A549 treated with GW870086 at 1 μM for 4 hours (cell line): ENCODE measurements at places on chromosomes 3 and 15. TPM values are rescaled to one million over a fixed set of nuclear protein-coding genes. Genes with fewer than 3 reads are reported as not detected.

The SEMA6D gene
- total RNA-seq, result not detected in 5 replicates

The SOX14 gene
- not detected in 5 replicates for total RNA-seq

The AGBL1 gene
- total RNA-seq, result not detected in 5 replicates

The ADGRG7 gene
- total RNA-seq, result not detected in 5 replicates

The APBA2 gene
- 16.3 to 20.1 TPM (median 18.2 TPM) in 5 replicates for total RNA-seq

The PRR20G gene
- 0.64 to 1.1 TPM (median 0.80 TPM) in 5 replicates for total RNA-seq

The GOLGA8S gene
- 0.07 to 0.19 TPM (median 0.17 TPM) in 5 replicates for total RNA-seq

The KBTBD13 gene
- total RNA-seq, result not detected in 5 replicates

The APOD gene
- total RNA-seq, result 0.79 to 1.2 TPM (median 0.87 TPM) in 5 replicates

The UPK1B gene
- total RNA-seq, result 9.3 to 14.5 TPM (median 12.9 TPM) in 5 replicates

The UBR1 gene
- total RNA-seq, result 3.0 to 5.3 TPM (median 5.1 TPM) in 5 replicates

The CFAP91 gene
- total RNA-seq, result 0.11 to 0.43 TPM (median 0.31 TPM) in 4 of 5 replicates, not detected in the other

The MNS1 gene
- total RNA-seq, result 2.1 to 3.1 TPM (median 3.0 TPM) in 5 replicates

The MUSTN1 gene
- 0.35 TPM in 1 of 5 replicates, not detected in the others for total RNA-seq

The SLC22A13 gene
- total RNA-seq, result 0.07 to 0.10 TPM in 2 of 5 replicates, not detected in the others

The FRMD5 gene
- 2.2 to 3.5 TPM (median 2.9 TPM) in 5 replicates for total RNA-seq

The CLDN18 gene
- total RNA-seq, result not detected in 5 replicates

The GOLGA6B gene
- 0.08 TPM in 1 of 5 replicates, not detected in the others for total RNA-seq

The UMPS gene
- 45.8 to 55.8 TPM (median 52.5 TPM) in 5 replicates for total RNA-seq

The LDHAL6B gene
- total RNA-seq, result not detected in 5 replicates

The CAMP gene
- not detected in 5 replicates for total RNA-seq

The KCNAB1 gene
- not detected in 5 replicates for total RNA-seq

The CCR5 gene
- total RNA-seq, result not detected in 5 replicates

The SCAP gene
- total RNA-seq, result 22.6 to 31.5 TPM (median 28.2 TPM) in 5 replicates

The SCAANT1 gene
- total RNA-seq, result not detected in 5 replicates

The ANKRD63 gene
- 0.25 to 0.41 TPM (median 0.37 TPM) in 5 replicates for total RNA-seq

The ITIH3 gene
- total RNA-seq, result 0.08 to 0.22 TPM (median 0.17 TPM) in 4 of 5 replicates, not detected in the other

The ANKDD1A gene
- 1.5 to 1.9 TPM (median 1.7 TPM) in 5 replicates for total RNA-seq

The KLF15 gene
- 0.21 to 0.65 TPM (median 0.27 TPM) in 5 replicates for total RNA-seq

The MASP1 gene
- 0.03 to 0.28 TPM in 2 of 5 replicates, not detected in the others for total RNA-seq

The PLSCR2 gene
- not detected in 5 replicates for total RNA-seq

The FOXB1 gene
- total RNA-seq, result not detected in 5 replicates

The PLSCR5 gene
- total RNA-seq, result not detected in 5 replicates

The MYO5C gene
- total RNA-seq, result 5.9 to 7.8 TPM (median 7.4 TPM) in 5 replicates

The AADAC gene
- total RNA-seq, result 11.4 to 14.2 TPM (median 13.5 TPM) in 5 replicates

The KIF15 gene
- total RNA-seq, result 7.8 to 10.0 TPM (median 9.2 TPM) in 5 replicates

The ZNF660 gene
- total RNA-seq, result not detected in 5 replicates

The AP4E1 gene
- 6.7 to 9.9 TPM (median 9.3 TPM) in 5 replicates for total RNA-seq

The HYAL2 gene
- 24.6 to 31.4 TPM (median 30.4 TPM) in 5 replicates for total RNA-seq

The POPDC2 gene
- 0.09 to 0.79 TPM (median 0.21 TPM) in 5 replicates for total RNA-seq

The ATP13A5 gene
- total RNA-seq, result not detected in 5 replicates

The KBTBD8 gene
- 0.40 to 0.91 TPM (median 0.56 TPM) in 5 replicates for total RNA-seq

The ZMYND10 gene
- total RNA-seq, result 0.37 to 1.8 TPM (median 1.2 TPM) in 5 replicates

The CHRNB4 gene
- 0.52 to 1.6 TPM (median 1.1 TPM) in 5 replicates for total RNA-seq

The ANKUB1 gene
- not detected in 5 replicates for total RNA-seq

The SCG3 gene
- total RNA-seq, result 0.07 to 0.08 TPM in 2 of 5 replicates, not detected in the others
